ENCODE measurements at places on chromosomes 7 and 10.

DNA sequence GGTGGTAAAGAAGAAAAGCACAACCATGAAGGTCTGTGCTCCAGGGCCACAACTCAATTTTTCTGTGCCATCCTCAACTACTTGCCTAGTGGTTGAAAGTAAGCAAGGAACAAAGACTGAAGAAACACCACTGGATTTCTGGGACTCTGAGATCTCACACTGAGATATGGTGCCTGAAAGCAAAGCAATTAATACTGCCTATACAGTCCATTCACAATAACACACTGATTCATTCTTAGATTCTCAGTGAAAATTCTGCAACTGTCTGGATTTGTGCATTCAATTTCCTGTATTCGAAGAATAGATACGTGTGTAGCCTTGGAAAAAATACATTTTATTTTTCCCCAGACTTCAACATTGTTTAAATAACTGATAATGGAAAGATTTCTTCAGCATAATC lies 116.4 kb upstream of the FAM133B start:
- H3K4me1 ChIP-seq, result peaks cover 25% of the 10 kb centered on the region
- peaks cover 3% of the 10 kb centered on the region for H3K36me3 ChIP-seq
- H3K27ac ChIP-seq, result no peak overlapping the region
- H3K27me3 ChIP-seq, result no peaks in the 10 kb centered on the region

- peaks cover 9% of the 10 kb centered on the region for H3K36me3 ChIP-seq
- peak overlapping the region; percentile 27 for H3K27ac ChIP-seq
- DNase-seq, result no peak
- H3K4me3 ChIP-seq, result peak overlapping the region; percentile 8
Observed at GRCh38 chr10:59829024-59829423, 75.8 kb upstream of the MRLN start.

DNA sequence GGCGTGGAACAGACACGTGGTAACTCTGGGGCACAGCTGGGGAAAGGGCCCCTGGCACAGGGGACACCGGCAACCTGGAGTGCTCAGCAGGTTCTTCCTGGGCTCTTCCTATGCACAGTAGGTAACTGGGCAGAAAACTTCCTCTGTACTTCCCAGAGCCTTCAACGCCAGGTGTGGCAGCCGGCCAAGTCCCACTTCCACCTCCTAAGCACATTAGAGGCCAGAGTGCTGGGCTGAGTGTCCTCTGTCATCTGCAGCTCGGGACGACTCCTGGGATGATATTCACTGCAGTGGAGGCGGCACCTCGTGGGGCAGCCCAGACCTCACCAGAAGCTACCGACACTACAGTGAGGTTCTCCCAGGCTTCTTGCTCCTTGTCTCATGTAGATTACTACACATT lies 114.5 kb downstream of the LARP4B start:
- H3K4me3 ChIP-seq, result no peak overlapping the region
- peaks cover 15% of the 10 kb centered on the region for H3K36me3 ChIP-seq
- no peak overlapping the region for H3K27ac ChIP-seq
- H3K4me1 ChIP-seq, result peaks cover 6% of the 10 kb centered on the region

DNA sequence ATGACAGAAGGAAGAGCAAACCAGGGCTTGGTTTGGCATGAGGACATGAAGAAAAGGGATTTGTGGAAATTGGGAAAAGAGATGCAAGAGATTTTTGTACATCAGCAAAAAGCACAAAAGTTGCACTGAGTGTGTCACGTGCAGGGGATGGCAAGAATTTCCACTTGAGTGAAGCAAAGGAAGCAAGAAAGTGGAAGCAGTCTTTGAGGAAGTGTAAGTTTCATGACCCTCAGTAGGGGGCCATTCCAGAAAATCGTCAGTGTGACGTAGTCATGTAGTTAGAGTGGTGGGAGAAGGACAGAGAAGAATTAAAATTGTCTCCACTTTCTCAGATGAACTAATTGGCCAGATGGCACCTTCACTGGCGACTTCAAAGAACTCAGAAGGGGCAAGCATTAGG lies 123.3 kb upstream of the FZD1 start:
- no peak overlapping the region for H3K27ac ChIP-seq
- no peak overlapping the region for H3K4me3 ChIP-seq
- DNase-seq, result no peak
- H3K36me3 ChIP-seq, result no peaks in the 10 kb centered on the region
- no peaks in the 10 kb centered on the region for H3K4me1 ChIP-seq

DNA sequence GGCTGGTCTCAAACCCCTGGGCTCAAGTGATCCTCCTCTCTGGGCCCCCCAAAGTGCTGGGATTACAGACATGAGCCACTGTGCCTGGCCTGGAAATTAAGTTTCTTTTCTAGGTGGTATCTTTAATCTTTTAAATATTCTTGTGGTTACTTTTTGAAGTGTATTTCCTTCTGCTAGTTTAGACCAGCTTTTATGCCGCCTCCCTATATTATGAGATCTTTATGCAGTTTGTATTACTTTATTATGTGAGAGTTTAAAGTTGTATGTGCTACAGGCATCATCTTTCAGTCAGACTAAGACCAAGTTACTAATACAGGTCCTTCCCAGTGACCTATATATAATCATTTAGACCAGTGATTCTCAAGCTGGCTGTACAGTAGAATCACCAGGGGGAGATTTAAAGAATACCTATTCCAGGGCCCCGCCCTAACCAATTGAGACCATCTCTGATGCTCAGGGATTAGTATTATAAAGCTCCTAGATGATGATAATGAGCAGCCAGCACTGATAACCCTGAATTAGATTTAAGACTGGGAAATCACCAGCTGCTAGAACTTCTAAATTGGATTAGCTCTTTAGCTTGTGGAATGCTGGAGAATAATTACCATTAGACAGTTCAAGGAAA lies 11.3 kb downstream of the INPP5F start:
- no peak for DNase-seq
- H3K27ac ChIP-seq, result peak overlapping the region; percentile 75
- peak overlapping the region; percentile 68 for H3K4me3 ChIP-seq
- H3K36me3 ChIP-seq, result no peaks in the 10 kb centered on the region

DNA sequence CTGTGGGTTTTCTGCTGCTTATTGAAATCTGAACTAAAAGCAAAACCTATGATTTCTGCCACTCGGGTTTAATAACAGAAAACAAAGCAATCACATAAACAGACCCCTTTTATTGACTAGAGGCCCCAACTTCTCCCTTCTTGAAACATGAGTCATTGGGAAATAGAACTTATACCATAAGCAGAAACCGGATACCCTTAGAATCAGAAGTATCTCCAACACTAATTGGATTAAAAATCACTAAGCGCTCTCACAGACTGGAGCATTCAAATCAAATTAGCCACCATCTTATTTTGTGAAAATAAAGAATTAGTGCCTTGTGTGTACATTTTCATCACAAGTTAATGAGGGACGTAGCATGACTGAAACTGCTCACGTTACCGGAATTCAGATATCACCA lies 206.9 kb downstream of the WDR11 start:
- no peaks in the 10 kb centered on the region for H3K4me1 ChIP-seq
- no peak overlapping the region for H3K27ac ChIP-seq
- no peak overlapping the region for H3K4me3 ChIP-seq
- DNase-seq, result no peak

DNA sequence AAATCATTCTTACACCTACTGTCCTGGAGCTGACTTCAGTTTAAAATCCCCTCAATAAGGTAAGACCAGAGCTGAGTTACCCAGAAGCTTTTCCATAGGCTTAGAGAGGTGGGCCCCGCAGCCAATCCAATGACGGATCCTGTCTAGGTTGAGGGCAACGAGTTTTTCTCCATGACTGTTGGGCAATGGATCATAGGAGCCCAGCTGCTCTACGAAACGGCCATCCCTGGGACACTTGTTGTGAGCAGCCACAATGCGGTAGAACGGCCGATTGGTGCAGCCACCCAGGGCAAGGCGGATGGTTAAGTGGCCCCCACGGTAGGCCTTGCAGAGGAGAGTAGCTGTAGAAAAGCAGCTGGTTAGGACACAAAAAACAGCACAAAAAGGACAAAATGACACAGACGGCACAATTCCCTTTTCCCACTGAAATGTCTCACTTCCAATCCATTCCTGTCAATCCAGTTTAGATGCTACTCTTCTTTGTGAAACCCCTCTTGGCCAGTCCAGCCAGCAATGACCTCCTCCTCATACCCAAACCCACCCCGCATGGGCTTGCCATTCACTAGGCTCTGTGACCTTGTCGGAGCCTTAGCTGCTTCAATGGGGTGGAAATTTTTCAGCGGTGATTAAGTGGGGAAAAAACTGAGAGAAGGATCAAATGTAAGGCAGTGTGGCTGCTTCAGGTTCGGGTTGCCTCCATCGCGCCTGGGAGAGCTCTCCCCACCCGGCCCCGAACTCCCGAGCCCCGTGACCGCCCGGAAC lies 580 bp downstream of the MRPS16 start:
- no peak for DNase-seq
- H3K4me1 ChIP-seq, result peaks cover 28% of the 10 kb centered on the region
- peak overlapping the region; percentile 95 for H3K27ac ChIP-seq
- no peaks in the 10 kb centered on the region for H3K27me3 ChIP-seq

GRCh38 chr10:74991435-74991834 lies 120.0 kb upstream of the SAMD8 start:
- peaks cover 15% of the 10 kb centered on the region for H3K4me1 ChIP-seq
- DNase-seq, result no peak
- H3K27ac ChIP-seq, result no peak overlapping the region
- H3K36me3 ChIP-seq, result peaks cover 14% of the 10 kb centered on the region
- H3K4me3 ChIP-seq, result no peak overlapping the region

- H3K4me1 ChIP-seq, result peaks cover 2% of the 10 kb centered on the region
- H3K27ac ChIP-seq, result no peak overlapping the region
- H3K36me3 ChIP-seq, result no peaks in the 10 kb centered on the region
- H3K27me3 ChIP-seq, result peaks cover 31% of the 10 kb centered on the region
Observed at GRCh38 chr7:93178213-93178612, 30.0 kb upstream of the SAMD9L start.

DNA sequence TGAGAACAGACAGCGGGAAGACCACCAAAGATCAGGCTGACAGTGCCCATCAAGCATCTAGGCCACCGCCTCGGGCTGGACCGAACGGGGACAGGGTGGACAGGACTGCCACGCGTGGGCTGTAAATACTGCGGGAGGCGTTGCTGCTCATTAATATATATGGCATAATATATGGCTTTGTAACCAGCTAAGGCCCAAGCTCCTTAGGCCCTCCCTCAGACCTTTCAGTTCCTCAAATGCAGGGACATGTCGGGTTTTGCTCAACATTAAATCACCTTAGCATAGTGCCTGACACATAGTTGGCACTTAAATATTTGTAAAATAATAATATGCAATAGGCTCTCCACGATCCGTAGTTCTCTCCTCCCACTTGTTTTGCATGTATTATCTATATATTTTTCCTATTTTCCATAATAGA lies 402 bp upstream of the TMEM168 start:
- no peak for DNase-seq
- no peaks in the 10 kb centered on the region for H3K27me3 ChIP-seq
- peaks cover 33% of the 10 kb centered on the region for H3K4me1 ChIP-seq
- peak overlapping the region; percentile 98 for H3K4me3 ChIP-seq

- no peak overlapping the region for H3K4me3 ChIP-seq
- H3K27me3 ChIP-seq, result no peaks in the 10 kb centered on the region
- no peak for DNase-seq
Observed at GRCh38 chr7:29370531-29371314, 176.1 kb downstream of the CHN2 start.

GRCh38 chr7:90337106-90337505 lies 9.4 kb upstream of the GTPBP10 start:
- H3K4me1 ChIP-seq, result peaks cover 3% of the 10 kb centered on the region
- DNase-seq, result no peak
- no peak overlapping the region for H3K27ac ChIP-seq
- peaks cover 18% of the 10 kb centered on the region for H3K27me3 ChIP-seq
- H3K36me3 ChIP-seq, result peaks cover 2% of the 10 kb centered on the region

DNA sequence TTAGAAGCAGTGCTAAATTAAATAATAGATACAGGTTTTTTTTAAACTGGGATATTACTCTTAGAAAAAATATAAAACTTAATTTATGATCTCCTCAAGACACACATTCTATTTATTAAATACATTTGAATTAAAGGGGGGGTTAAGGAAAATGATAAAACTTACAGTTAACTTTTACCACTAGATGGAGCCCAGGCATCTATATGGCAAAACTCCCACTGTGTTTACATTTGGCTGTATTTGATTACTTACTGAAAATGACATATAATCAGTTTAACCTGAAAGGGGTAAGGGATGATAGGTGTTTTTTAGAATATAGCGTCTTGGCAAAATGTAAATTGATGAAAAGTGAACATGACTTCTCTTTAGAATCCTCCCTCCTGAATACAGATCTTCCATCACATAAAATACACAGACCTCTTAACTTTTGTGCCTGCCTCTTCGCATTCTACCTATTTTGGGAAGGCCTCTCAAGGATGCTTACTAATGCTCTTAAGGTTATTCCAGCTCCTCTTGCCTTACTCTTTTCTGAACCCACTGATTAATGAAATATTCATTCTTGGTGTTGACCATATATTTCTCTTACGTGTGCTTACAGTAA lies 235.7 kb downstream of the AGMO start:
- no peaks in the 10 kb centered on the region for H3K36me3 ChIP-seq
- H3K27ac ChIP-seq, result no peak overlapping the region
- H3K4me1 ChIP-seq, result no peaks in the 10 kb centered on the region
- H3K4me3 ChIP-seq, result no peak overlapping the region
- DNase-seq, result no peak
- H3K27me3 ChIP-seq, result no peaks in the 10 kb centered on the region

DNA sequence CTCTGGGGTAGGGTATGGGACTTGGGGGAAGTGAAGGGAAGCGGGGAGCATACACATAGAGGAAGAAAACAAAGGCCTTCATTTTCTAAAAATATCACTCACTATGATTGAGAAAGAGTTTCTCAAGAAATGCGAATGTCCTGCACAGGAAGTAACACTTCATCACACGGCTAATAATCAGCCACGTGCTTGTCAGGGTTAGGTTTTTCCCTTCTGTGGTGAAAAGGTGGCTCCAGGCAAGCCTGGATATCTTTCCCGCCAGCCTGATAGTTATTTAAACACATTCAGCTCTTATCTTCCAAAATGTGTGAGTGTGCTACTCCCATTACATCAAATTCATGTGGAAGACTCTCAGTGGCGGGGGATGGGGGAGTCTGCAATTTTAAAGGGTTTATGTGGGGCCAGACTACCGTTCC lies 166.4 kb upstream of the ADO start:
- H3K4me1 ChIP-seq, result peaks cover 2% of the 10 kb centered on the region
- no peaks in the 10 kb centered on the region for H3K27me3 ChIP-seq
- H3K36me3 ChIP-seq, result no peaks in the 10 kb centered on the region

DNA sequence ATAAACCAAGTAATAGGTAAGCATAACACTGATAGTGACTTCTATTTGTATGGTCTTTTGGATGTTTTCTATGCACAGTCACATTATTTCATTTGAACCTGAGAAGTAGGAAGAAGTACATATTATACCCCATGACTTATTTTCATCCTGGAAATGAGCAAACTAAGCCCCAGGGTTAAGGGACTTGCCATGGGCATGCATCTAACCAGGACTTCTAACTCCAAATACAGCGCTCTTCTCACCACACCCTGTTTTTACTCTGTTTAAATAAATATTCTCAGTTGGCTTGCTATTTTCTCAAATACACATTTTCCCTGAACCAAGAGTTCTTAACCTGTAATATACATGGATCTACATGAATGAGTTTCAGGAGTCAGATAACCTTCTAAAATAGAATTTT lies 16.3 kb downstream of the GNG11 start:
- no peaks in the 10 kb centered on the region for H3K4me1 ChIP-seq
- no peak for DNase-seq
- no peak overlapping the region for H3K4me3 ChIP-seq
- H3K36me3 ChIP-seq, result no peaks in the 10 kb centered on the region
- no peak overlapping the region for H3K27ac ChIP-seq
- H3K27me3 ChIP-seq, result peaks cover 11% of the 10 kb centered on the region

- H3K27me3 ChIP-seq, result no peaks in the 10 kb centered on the region
- H3K27ac ChIP-seq, result no peak overlapping the region
- no peak for DNase-seq
- no peaks in the 10 kb centered on the region for H3K4me1 ChIP-seq
- no peaks in the 10 kb centered on the region for H3K36me3 ChIP-seq
Observed at GRCh38 chr7:41147606-41148485, 555.0 kb downstream of the INHBA start.

Data from T-helper 17 cell (primary cell).